ENCODE measurements at places on chromosomes 2 and 18. TPM values are rescaled to one million over a fixed set of nuclear protein-coding genes. Genes with fewer than 3 reads are reported as not detected.

The FBXO41 gene
- 20.7 TPM for total RNA-seq

The ASIC4 gene
- 0.20 TPM for total RNA-seq

The B3GNT7 gene
- 0.98 TPM for total RNA-seq

The DSEL gene
- 0.82 TPM for total RNA-seq

The CAPN14 gene
- total RNA-seq: 0.63 TPM

The EMILIN1 gene
- 0.85 TPM for total RNA-seq

The POTEI gene
- total RNA-seq: not detected

The SCN9A gene
- total RNA-seq: 0.03 TPM

The DNAJC5G gene
- not detected for total RNA-seq

The UGT1A3 gene
- total RNA-seq: not detected

The ARL6IP6 gene
- 15.9 TPM for total RNA-seq

The KCNG2 gene
- total RNA-seq: not detected

The APLF gene
- 6.1 TPM for total RNA-seq

The NEU4 gene
- not detected for total RNA-seq

The PER2 gene
- 9.3 TPM for total RNA-seq

The LRATD1 gene
- 0.06 TPM for total RNA-seq

The TEX44 gene
- total RNA-seq: not detected

The CDC42EP3 gene
- total RNA-seq: 60.3 TPM

All from T-cell (primary cell).